Activated CD4-positive, alpha-beta T cell treated with anti-CD3 and anti-CD28 coated beads, Interleukin-2, amount 50 U/mL, for 48 hours (primary cell): ENCODE measurements at places on chromosomes 7 and 10.

DNA sequence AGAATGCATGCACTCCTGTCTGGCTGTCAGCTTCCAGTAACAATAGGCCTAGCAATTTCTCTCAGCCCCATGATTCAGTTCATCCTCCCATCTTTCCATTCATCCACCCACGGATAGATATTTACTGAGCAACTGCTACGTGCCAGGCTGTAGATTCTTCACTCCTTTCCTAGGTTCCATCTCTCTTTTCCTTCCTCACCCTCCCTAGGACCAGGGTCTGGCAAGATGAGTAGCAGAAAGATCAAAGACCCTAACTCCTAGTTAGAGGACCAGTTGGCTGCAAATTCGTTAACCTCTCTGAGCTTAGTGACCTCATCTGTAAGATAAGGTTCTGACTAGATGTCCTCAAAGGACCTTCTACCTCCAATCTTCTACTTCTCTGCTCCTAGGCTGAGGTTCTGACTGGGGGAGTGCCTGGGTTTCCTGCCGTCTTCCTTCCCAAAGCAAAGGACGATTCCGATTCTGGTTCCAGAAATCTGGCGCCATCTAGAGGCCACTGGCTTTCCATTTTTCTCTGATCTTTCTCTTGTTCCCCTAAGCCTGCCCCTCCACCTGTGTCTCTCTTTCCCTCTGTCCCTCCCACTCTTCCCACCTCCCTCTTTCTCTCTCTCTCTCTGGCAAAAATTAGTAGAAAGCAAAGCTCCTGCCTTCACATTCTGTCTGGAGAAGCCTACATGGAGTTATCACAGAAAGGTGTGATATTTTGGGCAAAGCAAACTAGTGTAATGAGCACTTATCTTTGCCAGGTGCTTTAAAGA is 26.2 kb downstream of the TBATA start:
- peak; percentile 73 for DNase-seq

DNA sequence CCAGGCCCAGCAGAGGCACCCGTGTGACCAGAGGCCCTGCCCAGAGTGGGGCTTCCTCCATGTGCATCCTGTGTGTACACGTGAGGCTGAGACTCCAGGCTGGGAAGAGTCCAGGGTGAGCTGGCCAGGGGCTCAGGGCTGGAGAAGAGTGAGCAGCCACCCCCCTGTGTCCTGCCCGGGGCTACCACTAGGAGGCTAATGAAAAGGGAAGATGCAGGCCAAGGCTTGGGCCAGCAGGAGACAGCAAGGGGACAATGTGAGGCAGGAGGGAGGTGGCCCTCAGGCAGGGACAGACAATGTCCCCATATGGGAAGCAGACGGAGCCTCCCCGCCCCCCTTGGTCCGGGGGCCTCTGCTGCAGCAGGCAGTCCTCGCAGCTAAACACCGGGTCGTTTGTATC is 102.0 kb downstream of the HIF1AN start:
- peak; percentile 7 for DNase-seq

DNA sequence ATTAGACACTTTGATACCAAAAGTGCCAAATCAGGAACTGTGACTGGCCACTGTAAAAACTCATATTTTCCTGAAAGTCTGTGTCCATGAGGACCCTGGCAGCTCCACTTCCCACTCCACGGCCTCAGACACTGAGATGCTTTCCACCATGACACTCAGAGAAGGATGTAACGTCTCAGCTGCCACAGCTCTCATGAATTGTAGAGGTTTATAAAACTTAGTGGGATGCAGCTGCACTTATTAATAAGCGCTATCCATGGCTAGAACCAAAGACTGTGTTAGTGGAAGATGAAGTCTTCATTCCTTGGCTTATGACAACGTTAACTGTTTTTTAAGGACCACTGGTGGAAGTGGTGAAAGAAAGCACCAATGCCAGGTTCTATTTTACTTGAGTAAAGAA is 121.0 kb downstream of the ITIH5 start:
- DNase-seq, result no peak

- DNase-seq, result no peak
These were observed 86.2 kb upstream of the PPIF start for GRCh38 chr10:79260811-79261740.
